Muscle of leg (tissue), 16 donors: ENCODE measurements at places on chromosomes 2 and 18. TPM values are rescaled to one million over a fixed set of nuclear protein-coding genes. Genes with fewer than 3 reads are reported as not detected.

The GBX2 gene
- polyA plus RNA-seq = 0.14 TPM

The DSEL gene
- 13.3 TPM for polyA plus RNA-seq

The SNTG2 gene
- polyA plus RNA-seq = not detected

The ASAP2 gene
- polyA plus RNA-seq = 14.1 TPM

The CHN1 gene
- 10.9 TPM for polyA plus RNA-seq

The MALL gene
- polyA plus RNA-seq = 13.6 TPM

The GDF7 gene
- 0.44 TPM for polyA plus RNA-seq

The CRYGC gene
- not detected for polyA plus RNA-seq

The ATP6V1C2 gene
- 2.2 TPM for polyA plus RNA-seq

The LONRF2 gene
- polyA plus RNA-seq = 0.80 TPM

The UGT1A9 gene
- polyA plus RNA-seq = not detected

GRCh38 chr18:70142001-70142400, 63.5 kb downstream of the RTTN start:
- no peak for DNase-seq

GRCh38 chr18:58638441-58638840, 9.6 kb upstream of the ALPK2 start:
- DNase-seq = no peak

- DNase-seq = no peak
Measured at GRCh38 chr2:73999881-74000597, 15.3 kb downstream of the TET3 start.

DNA sequence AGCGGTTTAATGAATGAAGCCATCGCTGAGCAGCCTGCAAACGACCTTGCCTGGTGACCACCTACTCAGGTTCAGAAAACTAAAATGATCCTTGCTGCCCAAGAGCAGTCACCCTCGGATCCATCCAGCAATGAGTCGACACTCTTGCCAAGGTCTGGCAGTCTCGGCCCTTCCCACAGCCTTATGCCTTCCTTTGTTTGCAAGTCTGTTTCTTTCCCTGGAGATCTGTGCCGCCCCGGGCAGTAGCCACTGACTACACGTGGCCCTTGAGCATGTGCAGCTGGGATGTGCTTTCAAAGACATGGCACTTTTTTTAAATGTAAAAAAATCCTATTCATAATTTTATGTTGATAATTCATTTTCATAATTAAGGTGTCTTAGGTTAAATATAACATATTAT, 37.2 kb upstream of the SLC35G4 start:
- DNase-seq = no peak

DNA sequence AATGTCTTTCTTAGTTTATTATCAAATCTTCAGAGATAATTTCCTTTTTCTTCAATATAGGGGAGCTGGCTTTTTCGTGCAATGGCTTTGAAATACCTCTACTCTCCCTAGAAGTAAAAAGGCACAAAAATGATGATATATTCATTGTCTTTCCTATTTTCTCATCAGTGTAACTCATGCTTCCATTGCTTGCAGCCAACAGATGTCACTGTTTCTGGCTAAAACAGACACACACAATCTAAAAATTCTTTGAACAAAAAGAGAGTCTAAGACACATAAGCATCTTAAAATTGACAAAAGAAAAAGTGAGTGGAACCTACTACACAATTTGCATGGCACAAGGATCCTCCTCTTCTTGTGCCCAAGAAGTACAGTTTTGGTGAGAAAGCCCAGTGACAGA, 448.7 kb upstream of the VRK2 start:
- no peak for DNase-seq

- no peak for DNase-seq
Measured at GRCh38 chr2:29110916-29111535, 4.2 kb upstream of the CLIP4 start.

GRCh38 chr2:56522605-56523089, 338.9 kb downstream of the CCDC85A start:
- peak; percentile 74 for DNase-seq

DNA sequence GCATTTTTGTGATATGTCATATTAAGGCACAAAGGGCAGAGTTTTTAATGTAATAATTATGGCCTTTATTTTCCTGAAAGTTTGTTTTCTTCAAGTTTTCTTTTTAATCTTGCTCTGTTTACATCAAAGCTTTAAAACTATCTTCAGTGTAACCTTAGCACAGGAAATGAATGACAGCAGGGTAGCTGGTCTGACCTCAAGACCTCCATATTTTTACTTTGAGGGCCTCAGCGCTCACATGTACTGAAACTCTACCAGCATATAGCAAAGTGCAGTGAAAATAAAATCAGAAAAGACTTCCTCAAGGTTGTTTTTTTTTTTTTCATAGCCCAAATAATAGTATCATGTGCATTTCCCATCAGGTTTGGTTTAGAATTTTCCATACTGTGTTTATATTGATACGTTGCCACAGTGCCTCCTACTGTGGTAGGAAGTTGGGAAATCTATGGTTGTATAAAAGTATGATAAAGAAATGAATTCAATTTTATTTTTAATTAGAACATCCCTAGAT, 163.4 kb downstream of the UBE2E3 start:
- DNase-seq = no peak

DNA sequence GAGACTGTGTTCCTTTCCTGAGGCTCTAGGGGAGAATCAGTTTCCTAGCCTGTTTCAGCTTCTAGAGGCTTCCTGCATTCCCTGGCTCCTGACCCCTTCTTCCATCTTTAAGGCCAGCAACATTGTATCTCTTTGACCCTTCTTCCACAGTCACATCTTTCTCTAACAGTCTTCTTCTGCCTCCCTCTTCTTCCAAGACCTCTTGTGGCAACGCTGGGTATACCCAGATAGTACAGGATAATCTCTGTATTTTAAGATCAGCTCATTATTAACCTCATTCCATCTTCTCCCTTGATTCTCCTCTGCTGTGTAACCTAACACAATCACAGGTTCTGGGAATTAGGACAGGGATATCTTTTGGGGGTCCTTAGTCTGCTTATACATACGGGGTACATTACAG, 8.9 kb upstream of the MYL12A start:
- DNase-seq = no peak

DNA sequence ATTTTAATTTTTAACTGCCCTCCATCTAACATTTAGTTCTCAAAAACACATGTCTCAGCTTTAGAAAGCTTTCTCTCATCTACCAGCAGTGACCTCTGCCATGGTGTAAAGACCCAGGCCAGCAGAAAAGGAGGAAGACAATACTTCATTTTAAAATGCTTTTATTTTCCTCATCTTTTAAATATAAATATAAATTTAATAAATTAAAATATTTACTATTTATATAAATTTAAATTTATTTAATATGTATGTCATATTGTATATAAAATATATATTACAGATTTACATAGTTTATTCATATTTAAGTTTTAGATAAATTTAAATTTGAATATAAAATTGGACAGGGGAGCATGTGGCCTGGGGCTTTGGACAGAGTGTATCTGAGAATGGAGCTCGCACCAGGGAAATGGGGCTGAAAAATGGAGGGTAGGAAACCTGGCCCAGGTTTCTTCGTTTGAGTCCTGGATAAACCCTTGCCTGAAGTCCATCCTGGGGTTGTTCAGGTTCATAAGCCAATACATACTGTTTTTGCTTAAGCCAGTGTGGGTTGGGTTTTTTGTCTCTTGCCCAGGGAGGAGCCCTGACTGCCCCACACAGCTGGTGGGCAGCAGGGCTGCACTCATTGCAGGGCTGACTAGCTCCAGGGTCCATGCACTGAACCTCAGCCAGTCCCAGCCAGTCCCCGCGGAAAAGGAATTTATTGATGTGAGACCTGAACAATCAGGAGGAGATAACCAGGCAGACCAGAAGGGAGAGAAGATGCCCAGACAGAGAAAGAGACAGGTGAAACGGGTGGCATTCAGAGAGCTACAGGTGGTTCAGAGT, 77.3 kb upstream of the LAPTM4A start:
- DNase-seq = no peak

DNA sequence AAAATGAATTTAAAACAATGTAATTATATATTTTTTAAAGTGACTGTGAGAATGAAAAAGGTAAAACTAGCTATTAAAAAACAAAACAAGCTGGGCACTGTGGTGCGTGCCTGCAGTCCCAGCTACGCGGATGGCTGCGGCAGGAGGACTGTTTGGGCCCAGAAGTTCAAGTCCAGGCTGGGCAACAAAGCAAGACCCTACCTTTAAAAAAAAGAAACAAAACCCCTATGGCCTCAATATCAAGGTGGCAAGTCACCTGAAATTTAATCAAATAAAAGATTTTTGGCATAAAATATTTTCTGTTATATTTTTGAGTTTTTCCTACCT, 46.9 kb upstream of the STRN start:
- DNase-seq = no peak

DNA sequence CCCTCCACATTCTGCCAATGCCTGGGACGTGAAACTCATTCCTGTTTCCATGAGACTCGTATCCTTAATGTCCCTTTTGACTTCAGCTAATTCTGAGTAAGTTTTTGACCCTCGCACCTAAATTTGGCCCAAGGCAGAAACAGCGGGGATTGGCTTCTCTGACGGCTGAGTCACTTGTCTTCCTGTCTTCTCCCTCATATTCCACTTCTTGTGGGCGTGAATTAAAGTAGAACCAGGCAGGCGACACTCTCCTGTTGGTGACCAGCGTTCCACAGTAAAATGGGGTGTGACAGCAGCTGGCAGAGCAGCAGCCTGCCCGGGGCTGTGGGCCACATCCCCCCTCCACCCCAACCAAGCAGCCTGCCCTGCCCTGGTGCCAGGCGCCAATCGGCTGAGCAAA, 15.5 kb downstream of the TTC32 start:
- no peak for DNase-seq

DNA sequence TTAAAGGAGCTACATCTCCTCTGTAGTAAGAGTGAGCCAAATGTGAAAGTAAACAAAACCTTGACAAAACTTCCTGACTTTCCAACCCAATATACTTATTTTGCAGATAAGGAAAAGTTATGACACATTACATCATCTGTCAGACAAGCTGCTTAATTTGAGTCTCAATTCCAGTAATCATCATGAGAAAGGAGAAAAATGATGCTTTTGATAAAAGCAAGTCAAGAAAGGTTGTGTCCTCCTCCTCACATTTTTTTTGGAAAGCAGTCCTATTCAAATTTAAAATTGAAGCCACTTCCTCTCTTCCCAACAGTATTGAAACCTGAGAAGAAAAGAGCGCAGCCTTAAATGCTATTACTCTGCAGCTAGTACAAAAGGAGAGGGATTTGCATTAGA, 519.6 kb downstream of the LRP1B start:
- peak; percentile 50 for DNase-seq

DNA sequence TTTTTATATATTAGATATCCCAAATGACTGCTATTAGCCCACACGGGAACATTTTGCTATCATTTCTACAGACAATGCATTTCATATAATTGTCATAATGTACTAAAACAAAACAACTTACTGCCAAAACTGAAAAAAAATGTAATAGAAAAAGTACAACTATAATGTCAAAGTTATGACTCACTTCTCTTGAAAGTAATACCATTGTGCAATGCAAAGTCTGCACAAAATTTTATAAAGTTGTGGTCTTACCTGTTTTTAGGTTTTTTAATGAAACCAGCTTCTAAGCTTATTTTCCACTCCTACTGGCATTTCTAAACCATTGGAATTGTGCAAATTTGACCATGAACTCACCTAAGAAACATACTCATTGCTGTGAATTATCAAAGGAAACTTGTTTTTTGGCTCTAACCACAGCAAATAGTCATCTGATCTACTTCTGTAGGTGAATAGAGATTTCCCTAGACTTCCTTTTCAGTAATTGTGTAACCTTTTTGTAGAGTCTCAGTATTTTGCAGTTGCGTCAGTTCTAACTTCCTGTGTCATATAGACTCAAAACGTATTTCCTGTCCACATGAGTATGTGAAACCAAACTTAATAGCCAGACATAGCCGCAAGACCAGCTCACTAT, 31.9 kb upstream of the TFPI start:
- peak; percentile 68 for DNase-seq

DNA sequence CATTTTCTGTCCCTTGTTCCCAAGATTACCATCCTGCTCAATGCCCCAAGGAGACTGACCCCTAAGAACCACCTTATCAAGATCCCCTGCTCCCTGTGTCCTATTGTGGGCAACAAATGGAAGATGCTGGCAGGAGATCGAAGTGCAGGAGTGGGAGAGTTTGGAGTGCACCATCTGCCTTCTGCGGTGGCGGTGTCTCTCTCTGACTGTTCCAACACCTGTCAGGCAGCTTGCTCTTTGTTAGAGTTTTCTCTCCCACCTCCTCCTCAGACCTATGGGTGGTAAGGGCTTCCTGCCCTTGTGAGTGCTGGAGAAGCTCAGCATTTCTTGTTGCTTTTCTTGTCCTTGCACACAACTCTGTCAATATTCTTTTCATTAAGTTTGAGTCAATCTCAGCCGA, 64.1 kb upstream of the SPHKAP start:
- no peak for DNase-seq

GRCh38 chr2:150528861-150529801, 41.7 kb upstream of the RND3 start:
- DNase-seq = no peak

GRCh38 chr2:173568054-173568453, 213.4 kb downstream of the CDCA7 start:
- no peak for DNase-seq

DNA sequence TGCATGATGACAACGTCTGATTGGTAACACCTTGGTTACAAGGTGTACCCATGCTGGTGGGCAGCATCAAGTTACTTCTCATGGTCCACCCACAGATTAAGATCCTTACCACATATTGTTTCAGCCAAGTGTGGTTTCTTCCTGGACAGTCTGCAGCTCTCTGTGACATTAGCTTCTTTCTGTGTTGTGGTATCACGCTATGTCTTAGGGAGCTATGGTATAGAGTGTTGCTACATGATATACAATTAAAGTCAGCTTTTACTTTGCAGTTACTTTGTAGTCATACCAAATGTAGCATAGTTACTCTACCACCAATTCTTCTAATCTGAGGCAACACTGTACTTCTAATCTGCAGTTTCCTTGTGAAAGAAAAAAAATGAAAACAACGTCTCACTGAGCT, 48.8 kb downstream of the ZCCHC2 start:
- DNase-seq = no peak

DNA sequence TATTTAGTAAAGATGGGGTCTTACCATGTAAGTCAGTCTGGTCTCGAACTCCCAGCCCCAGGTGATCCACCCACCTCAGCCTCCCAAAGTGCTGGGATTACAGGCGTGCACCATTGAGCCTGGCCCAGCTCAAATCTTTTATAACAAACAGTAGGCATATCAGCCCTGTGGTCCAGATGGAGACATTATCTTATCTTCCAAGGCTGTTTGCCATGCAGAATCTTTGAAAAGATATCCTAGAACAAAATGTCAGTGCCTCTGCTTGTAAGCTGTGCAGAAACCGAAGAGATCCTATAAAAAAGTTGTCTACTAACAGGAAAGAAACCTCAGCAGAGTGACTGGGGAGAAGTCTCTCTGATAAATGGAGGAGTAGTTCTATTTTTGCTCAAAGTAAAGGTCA, 142.1 kb downstream of the PTH2R start:
- DNase-seq = no peak
